G401 (cell line): ENCODE measurements at places on chromosomes 2 and 18. TPM values are rescaled to one million over a fixed set of nuclear protein-coding genes. Genes with fewer than 3 reads are reported as not detected.

DNA sequence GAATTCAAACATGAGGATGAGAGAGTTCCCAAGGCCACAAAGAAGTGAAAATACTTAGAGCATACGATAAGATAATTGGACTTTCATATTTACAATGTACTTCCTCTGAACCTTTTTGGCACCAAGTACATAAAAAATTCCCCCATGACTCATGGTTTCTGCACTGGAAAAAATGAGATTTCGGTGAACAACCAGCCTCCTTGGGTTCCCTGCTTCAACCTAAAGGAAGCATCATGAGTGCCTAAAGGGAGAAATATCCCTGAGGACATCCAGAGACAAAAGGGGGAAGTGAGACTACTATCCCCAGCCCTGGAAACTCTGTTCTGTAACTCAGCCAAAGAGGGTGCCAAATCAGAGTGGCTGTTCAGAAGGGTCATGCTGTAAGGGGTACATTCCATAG is 562.7 kb upstream of the SLC39A10 start:
- no peak for DNase-seq

GRCh38 chr2:20666005-20666303 is 990 bp upstream of the GDF7 start:
- no peak for DNase-seq

DNA sequence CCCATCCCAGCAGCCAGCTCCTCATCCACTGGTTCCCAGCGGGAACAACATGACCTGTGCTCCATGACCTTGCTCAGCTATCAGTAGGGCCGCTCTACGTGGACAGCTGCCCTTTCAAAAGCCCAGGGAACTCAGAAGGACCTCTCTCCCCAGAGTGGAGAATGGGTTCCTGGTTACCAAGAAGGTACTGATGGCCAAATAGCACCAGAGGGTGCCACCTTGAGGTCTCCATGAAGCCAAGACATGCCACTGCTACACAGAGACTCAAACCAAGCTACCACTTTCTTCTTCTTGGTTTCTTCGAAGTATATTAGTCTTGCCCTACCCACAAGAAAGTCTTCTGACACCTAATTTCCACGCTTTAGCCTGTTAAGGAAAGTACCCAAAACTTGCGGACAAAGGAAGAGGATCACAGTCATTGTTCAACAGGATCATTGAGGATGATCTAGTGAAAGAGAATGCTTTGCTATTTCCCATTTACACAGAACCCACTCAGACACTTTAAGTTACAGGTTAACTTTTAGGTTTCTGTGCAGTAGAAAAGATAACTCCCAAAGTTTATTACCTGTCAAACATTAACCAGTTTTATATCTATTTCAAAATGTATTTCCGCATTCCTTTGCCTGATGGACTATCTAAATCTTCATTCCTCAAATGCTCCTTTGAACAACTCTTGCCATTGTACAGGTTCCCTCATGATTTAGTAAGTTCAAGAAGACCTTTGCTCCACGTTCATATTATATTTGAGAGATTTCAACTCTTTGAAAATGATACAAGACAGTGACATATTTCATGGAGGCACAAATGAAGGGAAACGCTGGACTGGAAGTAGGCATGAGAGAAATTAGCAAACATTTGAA is 102.2 kb downstream of the ALPK2 start:
- DNase-seq, result no peak

- no peak for DNase-seq
These were observed 8.2 kb downstream of the SERPINB7 start for GRCh38 chr18:63783394-63783793.

DNA sequence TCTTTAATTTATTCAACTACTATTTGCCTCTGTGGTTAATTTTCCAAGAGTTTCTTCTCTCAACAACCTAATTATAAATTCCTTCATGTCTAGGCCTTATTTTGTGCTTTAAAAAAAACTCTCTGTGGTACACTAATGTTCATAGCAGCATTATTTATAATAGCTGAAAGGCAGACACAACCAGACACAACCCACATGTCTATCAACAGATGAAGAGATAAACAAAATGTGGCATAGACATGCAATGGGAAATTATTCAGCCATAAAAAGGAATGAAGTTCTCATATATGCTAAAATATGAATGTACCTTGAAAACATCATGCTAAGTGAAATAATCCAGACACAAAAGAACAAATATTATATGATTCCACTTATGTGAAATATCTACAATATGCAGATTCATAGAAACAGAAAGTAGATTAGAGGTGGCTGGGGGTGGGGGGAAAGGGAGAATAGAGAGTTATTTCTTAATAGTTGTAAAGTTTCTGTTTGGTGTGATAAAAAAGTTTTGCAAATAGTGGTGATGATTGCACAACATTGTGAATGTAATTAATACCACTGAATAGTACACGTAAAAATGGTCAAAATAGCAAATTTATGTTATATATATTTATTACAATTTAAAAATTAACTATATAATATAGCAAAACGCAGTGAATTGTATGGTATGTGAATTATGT is 28.1 kb upstream of the RASGRP3 start:
- DNase-seq, result no peak

Gene CABLES1
- total RNA-seq, result 8.9 and 11.8 TPM in 2 replicates

Gene LCT
- total RNA-seq, result not detected in 2 replicates
